ENCODE measurements at places on chromosomes 12 and 14. TPM values are rescaled to one million over a fixed set of nuclear protein-coding genes. Genes with fewer than 3 reads are reported as not detected.

GRCh38 chr14:99757331-99758070 lies 35.7 kb upstream of the EML1 start:
- DNase-seq = no peak

The GPRC5A gene
- 5.6 TPM for total RNA-seq

GRCh38 chr14:68953196-68953555 lies 25.9 kb downstream of the ACTN1 start:
- no peak for DNase-seq

The ZC2HC1C gene
- total RNA-seq = 7.8 TPM

DNA sequence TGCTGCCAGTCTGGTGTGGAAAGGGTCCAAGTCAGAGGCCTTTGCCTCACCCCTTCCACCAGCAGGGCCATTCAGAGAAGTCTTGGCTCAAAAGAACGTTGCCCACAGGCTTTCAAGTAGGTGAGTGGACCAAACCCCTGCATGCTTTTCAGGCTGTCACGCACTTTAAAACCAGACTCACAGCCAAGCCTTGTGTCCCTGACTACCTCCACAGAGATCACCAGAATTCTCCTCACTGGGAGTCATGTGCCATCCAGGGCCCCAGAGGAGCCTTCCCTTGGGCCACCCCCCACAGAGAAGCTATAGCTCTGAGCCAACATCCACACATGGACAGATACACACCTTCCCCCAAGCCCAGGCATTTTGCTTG lies 283.1 kb downstream of the DPF3 start:
- DNase-seq = no peak

DNA sequence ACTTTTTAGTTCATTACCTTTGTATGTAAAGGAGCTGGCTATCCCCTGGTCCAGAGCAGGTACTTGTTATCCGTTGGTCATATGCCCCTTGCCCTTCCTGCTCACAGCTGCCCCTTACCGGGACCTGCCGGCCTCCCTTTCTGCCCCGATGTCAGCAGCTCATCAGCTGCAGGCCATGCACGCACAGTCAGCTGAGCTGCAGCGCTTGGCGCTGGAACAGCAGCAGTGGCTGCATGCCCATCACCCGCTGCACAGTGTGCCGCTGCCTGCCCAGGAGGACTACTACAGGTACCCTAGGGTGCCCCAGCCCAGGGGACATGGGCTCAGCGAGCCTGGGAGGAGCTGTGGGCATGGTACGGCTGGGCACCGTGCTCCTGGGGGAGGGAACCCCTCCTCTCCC lies 2.3 kb upstream of the RNU7-1 start:
- no peak for DNase-seq

DNA sequence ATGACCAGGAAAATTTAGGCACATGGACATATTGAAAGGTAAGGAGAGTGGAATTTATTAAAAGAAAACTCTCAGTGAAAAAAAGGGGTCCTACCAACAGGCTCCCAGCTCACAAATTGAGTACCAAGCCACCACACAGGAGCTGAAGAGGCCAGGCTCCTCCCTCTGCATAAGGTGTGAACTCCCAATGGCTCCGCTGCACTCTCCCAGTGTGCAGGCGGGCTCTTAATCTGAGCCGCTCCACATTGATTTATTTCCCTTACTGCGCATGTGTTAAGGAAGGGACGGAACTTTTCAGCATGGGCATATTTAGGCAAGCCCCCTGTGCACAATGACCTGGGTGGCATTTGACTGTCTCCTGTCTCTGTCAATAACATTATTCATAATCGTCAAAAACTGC lies 68.6 kb upstream of the PLEKHG7 start:
- no peak for DNase-seq

- no peak for DNase-seq
These were observed 48.4 kb downstream of the CSRP2 start for GRCh38 chr12:76830436-76830835.

The MFAP5 gene
- 64.8 TPM for total RNA-seq

DNA sequence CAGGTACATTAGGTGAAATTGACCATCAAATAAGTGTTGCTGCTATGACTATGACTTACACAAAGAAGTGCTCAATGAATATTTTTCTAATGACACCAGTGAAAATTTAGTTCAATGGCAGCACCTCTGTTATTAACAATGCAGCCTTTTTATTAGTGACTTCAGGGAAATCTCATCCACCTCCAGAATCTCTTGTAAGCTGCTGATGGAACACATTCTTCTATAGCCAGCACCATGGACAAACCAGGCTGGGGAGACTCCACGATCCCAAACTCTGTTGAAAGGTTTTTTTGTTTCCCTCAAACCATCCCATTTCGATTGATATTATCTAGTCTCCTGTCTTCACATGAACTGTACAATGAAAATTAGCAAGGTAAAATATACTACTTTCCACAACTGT lies 265.9 kb downstream of the ITPR2 start:
- no peak for DNase-seq

- peak; percentile 77 for DNase-seq
These were observed 1.4 kb downstream of the AQP5 start for GRCh38 chr12:49962861-49963765.

- DNase-seq = no peak
These were observed 9.8 kb upstream of the UBE2N start for GRCh38 chr12:93451423-93452158.
